ENCODE measurements at places on chromosomes 3 and 15. TPM values are rescaled to one million over a fixed set of nuclear protein-coding genes. Genes with fewer than 3 reads are reported as not detected.

- peak; percentile 70 for DNase-seq
These were observed 19.5 kb upstream of the TIMP4 start for GRCh38 chr3:12178091-12178820.

DNA sequence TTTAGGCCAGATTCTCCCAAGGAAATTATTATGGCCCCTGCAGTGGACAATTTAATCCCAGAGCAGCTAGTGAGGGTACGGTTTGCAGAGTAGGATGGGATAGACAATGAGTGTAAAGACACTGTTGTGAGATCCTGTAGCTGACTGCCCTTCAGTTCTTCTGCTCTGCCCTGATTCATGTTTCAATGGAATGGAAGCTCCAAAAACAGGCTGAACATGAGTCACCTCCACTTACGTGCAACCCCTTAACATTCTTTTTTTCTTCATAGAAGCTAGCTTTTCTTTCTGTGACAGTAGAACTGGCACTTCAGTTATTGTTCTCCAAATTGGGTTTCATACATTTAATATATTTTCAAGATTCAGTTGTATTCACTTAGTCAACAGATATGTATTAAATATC lies 32.1 kb downstream of the CLDN18 start:
- DNase-seq: peak; percentile 74

- peak; percentile 89 for DNase-seq
These were observed 191.9 kb upstream of the TSC22D2 start for GRCh38 chr3:150216041-150216811.

- peak; percentile 21 for DNase-seq
These were observed 49.4 kb downstream of the MYZAP start for GRCh38 chr15:57640930-57641682.

GRCh38 chr3:146817704-146818103 lies 212.6 kb upstream of the PLSCR5 start:
- DNase-seq: peak; percentile 41

The FSD2 gene
- not detected for total RNA-seq
